Right kidney (tissue), 9 donors: ENCODE measurements at places on chromosomes 5 and 9.

DNA sequence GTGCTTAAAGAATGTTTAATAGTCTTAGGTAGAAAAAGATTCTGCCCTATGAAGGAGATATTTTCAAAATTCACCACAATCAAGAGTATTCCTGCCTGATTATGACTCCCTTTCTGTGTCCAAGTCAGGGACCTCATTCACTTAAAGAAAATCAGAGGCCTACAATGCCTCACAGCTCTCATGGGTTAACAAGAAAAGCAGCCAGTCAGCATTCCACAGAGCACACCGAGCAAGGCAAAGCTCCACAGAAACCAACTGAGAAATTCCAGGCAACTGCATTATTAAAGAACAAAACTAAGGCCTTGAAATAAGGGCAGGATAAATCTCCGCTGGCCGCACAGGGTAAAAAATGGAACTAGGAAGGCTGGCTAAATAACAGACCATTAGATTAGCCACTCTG, 161.1 kb downstream of the TARS1 start:
- no peak for DNase-seq

DNA sequence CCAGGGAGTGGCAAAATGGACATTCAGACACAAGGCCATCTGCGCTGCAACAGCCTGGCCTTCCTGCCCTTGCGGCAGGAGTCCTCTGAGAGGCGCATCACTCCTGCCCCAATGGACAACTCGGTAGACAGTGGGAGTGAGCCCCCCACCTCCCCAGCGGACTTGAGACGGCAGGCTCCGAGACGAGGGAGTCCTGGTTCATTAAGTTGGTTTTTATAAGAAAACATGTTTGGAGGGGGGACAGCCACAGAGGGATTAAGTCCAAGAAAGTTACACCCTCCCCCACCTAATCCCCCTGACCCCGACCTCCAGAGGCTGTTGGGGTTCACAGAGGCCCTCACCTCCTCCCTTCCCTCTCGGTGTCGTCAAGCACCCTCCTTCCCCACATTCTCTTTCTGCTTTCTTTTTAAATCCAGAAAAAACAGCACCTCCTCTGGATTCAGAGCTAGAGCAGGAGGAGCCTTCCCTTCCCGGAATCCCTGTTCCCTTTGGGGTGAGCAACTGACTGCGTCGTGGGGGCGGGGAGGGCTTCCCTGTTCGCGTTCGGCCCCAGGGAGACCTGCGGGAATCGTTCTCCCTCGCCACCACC, 1.8 kb upstream of the EGR1 start:
- no peak for DNase-seq

GRCh38 chr9:116574027-116574679, 113.0 kb upstream of the TRIM32 start:
- DNase-seq: no peak

DNA sequence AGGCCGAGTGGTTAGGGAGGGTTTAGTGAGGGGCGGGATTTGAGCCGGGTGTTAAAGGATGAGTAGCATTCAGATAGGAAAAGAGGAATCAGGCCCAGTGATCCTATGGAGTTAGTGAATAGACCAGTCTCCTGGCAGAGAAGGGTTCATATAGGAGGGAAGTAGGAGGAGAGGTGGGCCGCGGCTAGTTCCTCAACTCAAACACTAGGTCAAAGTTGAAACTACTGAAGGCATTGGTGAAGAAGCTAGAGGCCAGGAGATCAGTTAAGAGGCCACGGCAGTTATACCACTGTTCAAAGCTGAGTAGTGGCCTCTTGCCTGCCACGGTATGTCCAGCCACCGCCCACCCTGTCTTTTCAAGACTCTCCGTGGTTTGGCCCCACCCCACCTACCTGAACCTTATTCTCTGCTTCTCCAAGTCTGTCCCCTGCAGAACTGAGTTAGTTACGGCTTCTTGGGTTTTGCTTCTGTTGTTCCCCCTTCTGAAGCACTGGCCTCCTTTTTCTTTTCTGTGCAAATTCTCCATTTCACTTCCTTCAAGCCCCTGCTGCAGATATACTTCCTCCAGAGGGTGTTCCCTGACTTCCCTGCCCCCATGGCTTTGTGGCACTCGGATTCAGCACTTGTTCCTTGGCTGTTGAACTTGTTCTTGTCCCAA, 1.8 kb downstream of the ZBTB34 start:
- no peak for DNase-seq

DNA sequence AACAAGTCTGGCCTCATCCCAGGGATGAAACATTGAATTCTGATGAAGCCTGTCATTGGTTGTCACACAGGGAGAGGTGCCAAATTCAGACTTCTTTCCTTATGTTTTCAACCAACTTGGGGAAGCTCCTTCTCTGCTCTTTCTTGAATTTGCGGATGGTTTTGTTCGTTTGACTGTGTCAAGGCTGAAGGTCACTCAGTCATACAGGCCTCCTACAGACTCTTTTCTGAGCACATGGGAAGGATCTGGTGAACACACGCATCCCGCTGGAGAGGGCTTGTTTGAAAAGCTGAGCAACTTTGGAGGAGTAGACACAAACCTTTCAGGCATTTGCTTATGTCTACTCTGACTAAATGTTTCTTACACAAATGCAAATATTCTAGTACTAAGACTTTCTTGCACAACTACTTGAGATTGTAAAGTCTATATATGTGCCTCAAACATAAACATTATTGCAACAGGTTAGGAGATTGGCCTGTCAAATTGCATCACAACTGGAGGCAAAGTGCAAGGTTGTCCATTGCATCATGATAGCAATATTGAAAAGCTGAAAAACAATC, 151.5 kb upstream of the NR3C1 start:
- DNase-seq: no peak

DNA sequence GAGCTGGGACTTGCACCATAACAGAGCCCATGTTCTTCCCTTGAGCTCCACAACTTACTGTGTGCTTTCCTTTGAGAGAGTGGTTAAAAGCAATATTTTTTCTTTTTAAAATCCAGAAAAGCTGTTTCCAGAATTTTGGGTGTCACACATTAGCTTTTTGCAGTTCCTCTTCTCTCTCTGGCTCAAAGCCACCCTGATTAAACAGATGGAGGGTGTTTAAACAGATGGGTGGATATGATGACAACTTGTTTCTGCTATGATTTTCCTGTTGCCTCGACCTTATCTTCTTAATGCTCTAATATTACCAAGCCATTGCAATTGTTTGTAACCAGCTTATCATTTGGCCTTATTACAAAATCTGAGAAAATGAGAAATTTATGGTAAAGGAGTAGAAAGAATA, 22.9 kb upstream of the CFAP95 start:
- DNase-seq: no peak

GRCh38 chr9:133578524-133579441, 30.4 kb downstream of the FAM163B start:
- no peak for DNase-seq

DNA sequence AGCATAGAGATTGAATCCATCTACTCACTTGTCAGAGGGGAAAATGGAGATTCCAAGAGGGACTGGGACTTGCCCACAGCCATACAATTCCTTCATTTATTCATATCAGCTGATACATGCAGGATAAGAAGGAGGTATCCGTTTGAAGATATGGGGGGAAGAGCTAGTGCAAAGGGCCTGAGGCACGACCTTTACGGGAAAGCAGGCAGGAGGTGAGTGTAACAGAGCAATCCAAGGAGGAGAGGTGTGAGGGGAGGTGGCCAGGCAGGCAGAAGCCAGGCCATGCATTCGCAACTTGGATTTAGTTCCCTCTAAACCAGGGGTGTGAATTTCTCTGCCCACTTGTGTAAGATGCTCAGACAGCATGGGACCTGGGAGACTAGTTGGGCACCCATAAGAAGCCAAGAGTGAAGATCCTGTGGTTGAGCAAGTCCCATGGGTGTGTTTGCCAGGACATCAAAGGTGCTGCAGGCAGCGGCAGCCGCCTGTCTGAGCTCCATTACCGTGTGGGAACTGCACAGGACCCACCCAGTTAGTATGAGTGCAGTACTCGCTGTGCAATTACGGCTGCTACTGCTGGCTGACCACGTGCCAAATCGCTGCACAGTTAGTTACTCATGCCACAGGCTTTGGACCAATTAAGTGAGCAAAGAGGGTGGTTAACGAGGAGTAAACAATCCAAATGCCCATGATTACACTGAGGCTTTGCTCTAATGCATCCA, 31.4 kb upstream of the FAT2 start:
- no peak for DNase-seq

GRCh38 chr9:86075132-86076109, 23.9 kb downstream of the GOLM1 start:
- DNase-seq: no peak

DNA sequence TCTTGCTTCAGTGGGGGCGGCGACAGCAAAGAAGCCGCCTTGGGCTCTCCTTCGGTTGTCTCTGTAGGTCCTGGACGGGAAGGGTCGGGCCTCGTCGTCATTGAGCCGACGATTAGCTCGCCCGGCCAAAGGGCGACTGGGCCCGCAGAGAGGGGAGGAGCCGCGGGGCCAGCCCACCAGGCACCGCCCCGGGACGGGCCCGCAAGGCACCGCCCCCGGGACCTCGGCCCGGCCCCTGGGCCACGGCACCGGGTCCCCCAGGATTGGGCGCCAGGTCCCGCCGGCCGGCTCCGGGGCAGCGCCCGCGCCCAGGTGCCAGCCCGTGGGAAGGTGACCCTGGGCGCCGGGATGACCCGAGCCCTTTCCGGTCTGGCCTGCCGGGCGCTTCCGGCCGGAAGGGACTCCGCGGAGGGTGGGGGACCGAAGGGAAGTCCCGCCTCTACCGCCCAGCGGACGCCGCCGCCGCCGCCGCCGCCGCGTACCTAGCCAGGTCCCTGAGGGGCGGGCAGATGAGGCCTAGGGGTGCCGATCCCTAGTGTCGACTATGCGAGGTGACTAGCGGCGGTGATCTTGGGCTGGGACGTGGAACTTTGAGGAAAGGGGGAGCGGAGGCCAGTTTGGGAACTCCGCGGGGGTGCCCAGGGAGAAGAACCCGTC, at the start of the genes GBA2 and RGP1:
GBA2 (minus strand) TSS at position 371 of the 657 bp plus-strand sequence. CDS start 524 bp downstream, outside the sequence.
RGP1 (plus strand) TSS at position 430 of the 657 bp plus-strand sequence. CDS start 469 bp downstream, outside the sequence.
- peak; percentile 86 for DNase-seq

DNA sequence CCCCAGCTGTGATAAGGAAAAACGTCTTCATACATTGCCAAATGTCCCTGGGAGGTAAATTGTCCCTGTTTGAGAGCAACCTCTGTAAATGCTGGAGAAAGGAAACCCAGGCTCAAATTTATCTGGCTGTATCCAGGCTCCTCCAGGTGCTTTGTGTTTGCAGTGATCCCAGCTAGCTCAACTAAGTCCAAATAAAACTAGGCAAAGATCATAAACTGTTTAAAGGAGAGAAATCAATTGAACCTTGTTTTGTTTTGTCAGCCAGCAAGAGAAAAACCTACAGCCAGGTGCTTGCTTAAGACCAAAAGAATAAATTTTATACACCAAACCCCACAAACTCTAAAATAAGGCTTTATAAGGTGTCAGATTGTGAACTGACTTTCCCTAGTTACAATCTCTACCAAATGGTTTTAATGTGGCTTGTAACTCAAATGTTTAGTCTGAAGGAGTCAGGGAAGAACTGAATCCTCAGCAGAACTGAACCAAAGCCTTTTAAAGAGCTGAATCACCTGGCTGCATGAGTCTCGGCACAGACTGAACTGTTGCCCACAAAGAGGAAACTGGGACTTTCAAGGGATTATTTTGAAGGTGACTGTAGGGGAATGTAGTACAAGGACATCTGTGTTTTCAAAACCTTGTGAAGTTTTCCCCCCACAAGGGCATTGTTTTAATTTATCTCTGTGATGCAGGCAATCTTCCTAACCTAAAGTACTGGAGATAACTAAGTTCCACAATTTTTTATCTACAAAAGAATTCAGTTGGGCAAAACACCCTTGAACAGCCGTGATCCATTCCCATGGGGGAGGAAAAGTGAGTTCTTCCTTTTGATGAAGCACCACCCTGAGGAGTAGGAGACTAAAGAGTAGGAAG, 201.7 kb upstream of the TARS1 start:
- DNase-seq: no peak

DNA sequence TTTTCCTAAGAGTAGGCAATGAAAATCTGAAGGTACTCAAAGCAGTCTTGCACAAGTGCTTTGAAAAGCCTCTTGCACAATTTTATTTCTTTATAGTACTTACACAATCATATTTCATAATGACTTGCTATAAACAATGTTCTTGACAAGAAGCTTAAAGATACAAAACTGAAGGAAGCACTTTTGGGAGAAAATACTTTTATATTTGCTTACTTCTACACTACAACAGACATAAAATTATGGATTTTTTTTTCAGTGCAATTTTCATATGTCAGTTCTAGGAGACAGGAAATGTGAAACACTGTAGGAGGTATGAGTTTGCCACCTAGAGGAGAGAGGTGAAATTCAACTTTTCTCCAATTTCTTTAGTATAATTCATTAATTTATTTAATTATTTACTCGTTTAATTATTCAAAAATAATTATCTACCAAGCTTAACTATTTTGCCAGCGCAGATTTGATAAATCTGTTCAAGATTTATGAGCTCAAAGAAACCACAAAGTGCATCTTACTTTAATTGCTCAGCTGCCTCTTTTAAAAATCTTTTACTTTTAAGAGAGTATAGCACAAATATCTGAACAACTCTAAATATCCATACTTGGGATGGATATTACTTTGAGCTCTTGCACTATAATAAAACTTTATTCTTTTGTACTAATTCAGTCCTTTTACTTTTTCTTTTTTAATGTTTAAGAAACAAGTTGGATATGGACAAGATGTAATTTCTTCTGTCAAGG, 29.0 kb upstream of the CDKN2B start:
- DNase-seq: no peak

GRCh38 chr9:33138768-33139167, 28.4 kb downstream of the B4GALT1 start:
- DNase-seq: no peak

GRCh38 chr5:159412284-159413046, 82.2 kb upstream of the IL12B start:
- DNase-seq: no peak

DNA sequence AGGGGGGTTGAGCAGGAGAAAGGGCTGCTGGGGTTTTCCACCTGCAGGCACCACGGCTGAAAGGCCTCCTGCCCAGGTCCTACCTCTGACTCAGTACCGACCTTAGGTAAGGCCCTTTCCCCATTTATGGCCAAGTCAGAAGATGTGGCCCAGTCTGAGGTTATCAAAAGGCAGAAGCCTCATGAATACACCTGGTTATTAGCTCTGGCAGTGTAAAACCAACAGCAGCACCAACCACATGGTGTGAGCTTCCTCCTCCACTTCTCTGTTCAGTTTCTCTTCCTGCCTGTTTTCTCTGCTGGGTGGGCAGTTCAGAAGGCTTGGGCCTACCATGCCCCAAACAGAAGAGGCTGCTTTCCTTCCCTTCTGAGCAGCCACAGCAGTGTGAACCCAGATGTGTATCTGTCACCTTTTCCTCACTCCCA, 86.9 kb downstream of the UGCG start:
- no peak for DNase-seq

DNA sequence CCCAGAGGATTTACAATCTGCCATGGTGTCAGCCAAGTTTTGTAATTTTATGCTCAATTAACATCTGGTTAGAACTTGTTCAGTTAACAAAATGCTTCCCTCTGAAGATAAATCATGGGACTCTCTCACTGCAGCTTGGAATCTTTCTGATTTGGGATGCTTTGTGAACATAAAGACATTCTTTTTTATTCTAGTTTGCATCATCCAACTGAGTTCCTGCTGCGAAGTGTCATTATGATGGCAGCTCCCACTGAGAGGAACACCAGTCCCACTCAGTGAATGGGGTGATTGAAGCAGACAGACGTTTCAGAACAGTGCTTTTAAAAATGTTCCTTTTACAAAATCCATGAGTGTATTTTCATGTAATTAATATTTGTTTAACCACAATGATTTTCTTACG, 863.8 kb downstream of the TLE4 start:
- no peak for DNase-seq
